ENCODE measurements at places on chromosomes 7 and 10.

DNA sequence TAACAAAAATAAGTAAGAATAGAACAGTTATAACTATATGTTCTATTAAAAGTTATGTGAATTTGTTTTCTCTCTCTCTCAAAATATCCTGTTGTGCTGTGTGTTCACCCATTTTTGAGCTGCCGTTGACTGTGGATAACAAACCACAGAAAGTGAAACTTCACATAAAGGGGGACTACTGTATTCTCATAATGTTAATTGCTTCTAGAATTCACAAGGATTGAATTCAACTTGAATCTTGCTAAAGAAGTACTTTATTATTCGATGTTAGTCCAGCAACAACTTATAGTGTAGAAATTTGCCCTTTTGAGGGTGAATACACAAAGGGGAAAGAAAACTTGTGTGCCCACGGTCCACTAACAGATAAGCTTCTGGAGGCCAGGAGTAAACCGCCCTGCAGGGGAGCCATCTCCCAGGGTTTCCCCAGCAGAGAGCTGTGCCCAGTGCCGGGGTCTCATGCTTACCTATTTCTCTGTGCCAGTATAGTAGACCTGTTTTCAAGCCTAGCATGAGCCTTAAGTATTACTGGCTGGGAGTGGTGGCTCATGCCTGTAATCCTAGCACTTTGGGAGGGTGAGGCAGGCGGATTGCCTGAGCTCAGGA, 87.1 kb downstream of the KAT6B start:
- DNase-seq = no peak

DNA sequence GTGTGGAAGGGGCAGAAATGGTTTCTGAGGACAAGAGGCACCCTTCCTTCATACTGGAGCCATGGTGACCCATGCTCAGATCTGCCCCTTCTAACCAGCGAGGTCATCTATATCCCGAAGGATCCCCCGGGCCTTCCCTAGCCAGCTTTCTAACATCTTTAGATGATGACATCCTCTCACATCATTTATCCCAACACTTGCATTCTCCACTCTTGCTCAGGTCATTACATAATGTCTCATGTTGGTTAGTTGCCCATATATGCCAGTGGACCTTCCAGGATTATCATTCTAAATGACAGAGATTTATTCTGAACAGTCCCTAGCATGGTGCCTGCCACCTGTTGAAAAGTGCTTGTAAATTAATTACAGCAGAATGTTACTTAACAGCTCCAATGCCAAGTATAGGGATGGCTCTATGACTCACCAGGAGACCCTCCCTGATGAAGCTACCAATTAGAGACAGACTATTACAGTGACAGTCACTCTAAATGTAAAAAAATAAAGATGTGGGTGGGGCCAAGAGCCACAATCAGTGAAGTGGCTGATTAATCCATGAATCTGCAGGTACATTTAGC, 22.6 kb upstream of the ABLIM1 start:
- no peak for DNase-seq

DNA sequence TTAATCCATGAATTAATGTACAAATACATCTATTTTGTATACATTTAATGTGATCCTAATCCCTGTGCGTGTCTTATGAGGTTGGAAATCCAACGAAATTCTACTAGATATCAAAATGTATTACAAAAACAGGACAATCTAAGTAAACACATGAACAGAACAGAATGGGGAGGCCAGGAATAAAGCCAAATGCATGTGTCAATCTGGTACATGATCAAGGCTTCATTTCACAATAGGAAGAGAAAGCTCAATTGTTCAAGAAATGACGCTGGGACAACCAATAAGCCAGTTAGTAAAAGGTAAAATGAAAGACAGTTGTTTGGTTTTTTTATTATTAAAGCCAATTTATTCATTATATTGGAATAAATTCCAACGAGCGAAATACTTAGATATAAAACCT, 83.0 kb downstream of the COL13A1 start:
- no peak for DNase-seq

GRCh38 chr10:84015877-84016595, 123.3 kb upstream of the GHITM start:
- no peak for DNase-seq

DNA sequence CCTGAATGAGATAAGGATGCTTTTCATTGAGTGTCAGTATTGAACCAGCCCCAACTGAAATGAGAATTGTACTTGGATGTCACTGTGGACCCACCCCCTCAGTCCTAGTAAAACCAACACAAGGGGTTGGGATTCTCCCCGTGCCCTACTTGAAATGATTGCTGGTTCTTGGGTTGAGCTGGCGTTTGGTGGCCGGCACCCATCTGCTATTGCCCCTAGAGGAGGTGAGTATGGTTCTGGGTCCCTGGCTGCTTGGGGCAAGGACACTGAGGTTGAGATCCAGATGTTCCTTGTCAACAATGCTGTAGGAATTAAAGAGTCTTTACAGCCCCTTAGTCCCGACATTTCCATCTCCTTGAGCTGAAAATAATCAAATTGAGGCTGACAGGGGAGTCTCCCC, 170.0 kb upstream of the ZNF32 start:
- DNase-seq = no peak

- no peak for DNase-seq
Measured at GRCh38 chr7:135772639-135773222, 24.1 kb upstream of the FAM180A start.

- DNase-seq = no peak
Measured at GRCh38 chr10:16565604-16566003, 43.9 kb upstream of the C1QL3 start.

DNA sequence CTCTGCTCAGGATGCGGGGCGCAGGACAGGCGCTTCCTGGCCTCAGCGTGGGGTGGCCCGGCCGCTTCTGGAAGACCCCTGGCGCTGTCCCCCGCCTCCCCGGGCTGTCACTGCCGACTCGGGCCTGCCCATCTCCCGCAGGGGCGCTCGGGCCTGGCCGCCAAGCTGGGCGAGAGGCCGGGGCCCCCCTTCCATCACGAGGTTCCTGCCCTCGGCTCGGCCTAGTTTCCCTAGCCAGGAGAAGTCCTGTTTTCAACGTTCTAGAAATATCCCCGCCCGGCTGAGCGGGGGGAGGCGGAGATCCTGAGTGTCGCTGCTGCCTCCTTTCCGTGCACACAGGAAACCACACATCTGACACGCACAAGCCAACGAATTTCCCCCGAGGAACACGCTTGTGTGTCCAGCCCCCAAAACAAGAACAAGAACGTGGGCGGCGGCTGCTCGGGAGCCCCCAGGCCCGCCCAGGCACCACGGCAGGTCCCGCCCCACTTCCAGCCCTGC, 33.7 kb downstream of the AP5Z1 start:
- no peak for DNase-seq

- no peak for DNase-seq
Measured at GRCh38 chr7:121578669-121579068, 182.6 kb upstream of the FAM3C start.

DNA sequence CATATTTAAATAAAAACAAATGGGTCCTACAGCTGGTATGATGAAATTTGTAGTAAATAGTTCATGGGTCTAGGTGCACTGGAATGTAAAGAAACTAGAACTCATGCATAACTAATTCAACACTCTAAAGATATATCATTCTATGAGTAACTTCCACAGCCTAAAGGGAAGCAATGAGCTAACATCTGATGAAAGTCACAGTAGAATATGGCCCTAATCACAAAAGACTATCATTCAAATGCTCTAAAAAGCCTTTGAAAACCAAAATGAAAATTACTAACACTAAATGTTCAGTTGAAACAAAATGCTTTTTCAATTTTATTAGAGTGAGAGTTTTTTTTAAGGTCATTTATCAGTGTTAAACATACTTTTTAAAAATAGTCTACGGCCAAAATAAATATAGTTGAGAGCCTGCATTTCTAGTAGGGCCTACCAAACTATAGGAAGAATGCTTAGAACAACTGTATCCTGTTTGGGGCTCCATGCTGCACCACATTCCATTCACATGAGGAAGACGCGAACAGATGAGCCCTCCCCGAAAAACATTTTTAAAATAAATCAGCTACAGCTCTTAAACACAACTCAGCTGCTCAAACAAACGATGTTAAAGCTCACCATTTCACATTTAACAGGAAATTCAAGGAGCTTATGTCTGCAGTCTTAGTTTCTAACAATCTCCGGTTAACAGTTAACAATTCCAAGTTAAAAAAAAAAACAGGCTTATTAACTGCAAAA, 134.5 kb downstream of the NRBF2 start:
- no peak for DNase-seq

DNA sequence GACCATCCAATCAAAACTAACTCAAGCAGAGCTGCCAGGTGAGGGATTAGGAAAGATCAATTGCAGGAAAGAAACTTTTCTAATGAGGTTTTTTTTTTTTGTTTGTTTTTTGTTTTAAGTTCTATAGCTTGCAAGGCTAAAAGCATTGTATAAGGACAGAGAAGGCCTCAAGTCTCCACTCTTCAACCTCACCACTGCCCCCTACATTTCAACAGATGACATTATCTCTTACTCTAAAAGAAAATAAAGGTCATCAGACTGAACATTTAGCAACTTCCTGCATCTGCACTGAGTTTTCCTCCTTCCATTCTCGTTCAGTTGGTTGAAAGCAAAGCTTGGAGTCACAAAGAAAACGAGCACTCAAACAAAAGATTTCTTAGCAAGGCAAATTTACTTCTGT, 45.2 kb upstream of the EXOC4 start:
- DNase-seq = no peak

DNA sequence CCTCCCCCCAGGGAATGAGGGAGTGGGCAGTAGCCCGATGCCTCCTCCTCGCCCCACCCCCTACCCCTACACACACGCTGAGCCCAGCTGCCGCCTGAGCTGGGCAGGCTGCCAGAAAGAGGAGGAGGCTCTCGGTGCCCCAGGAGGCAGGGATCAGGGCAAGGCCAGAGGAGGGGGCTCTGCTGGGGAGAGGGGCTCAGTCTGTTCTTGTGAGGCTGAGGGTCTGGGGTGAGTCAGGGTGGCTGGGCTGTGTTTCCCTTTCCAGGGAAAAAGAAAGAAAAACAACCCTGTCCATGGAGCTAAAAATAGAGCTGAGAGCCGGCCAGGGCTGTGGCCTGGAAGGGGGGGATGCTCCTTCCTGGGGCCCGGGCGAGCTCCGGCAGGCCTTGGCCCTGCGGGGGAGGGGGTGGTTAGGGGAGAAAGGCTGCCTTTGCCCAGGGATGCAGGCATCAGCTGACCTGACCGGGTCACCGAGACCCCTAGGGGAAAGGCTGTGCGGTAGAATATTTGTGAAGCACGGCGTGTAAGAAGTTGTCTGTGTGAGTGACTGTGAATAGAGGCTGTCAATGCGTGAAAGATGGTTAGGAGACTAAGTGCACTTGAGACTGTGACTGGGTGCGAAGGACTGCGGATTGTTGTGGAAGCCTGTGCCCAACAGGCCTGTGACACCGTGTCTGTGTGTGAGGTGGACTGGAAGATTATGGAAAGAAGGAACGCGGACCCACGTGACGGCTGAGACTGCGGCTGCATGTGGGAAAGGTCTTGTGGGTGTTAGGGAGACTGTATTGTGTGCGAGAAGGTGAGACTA, 1.2 kb upstream of the LZTS2 start:
- peak; percentile 91 for DNase-seq

DNA sequence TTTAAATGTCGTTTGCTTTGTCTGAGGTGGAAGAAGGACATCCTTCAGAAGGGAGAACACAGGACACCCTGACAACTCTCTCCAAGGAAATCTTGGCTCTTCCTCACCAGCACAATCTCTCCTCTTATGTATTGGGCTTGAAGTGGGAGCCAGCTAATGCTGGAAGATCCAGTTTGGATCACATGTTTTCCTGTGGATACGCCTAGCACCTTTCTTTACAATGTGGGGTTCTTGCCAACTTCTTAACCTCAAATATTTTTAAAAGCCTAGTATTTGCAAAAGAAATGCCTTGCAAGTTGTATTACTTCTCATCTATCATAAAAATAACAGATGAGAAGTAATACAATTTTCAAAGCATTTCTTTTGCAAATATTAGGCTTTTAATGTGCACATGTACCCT, 76.4 kb downstream of the FRMD4A start:
- no peak for DNase-seq

GRCh38 chr7:46428295-46428694, 507.2 kb upstream of the IGFBP3 start:
- no peak for DNase-seq

GRCh38 chr10:12829831-12830390, 171.6 kb downstream of the CCDC3 start:
- no peak for DNase-seq

- DNase-seq = no peak
Measured at GRCh38 chr7:137081321-137082093, 213.1 kb downstream of the CHRM2 start.

DNA sequence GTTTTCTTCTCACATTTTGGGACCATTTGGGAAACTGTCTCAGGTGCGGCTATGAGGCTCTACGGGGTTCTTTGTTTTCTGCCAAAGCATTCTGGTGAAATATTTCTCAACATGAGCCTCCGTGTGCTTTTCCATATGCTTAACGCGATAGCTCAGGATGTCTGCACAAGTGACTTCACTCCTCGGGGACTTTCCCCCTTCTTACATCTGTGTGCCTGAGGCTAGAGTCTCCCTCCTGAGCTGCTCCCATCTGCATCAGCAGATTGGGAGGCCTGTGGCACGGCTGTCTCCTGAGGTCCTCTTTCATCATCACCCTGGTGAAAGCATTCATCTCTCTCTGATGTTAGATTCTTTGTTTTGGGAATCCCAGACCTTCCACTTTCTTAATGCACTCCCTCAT, 1190.9 kb downstream of the TYW1 start:
- DNase-seq = no peak

DNA sequence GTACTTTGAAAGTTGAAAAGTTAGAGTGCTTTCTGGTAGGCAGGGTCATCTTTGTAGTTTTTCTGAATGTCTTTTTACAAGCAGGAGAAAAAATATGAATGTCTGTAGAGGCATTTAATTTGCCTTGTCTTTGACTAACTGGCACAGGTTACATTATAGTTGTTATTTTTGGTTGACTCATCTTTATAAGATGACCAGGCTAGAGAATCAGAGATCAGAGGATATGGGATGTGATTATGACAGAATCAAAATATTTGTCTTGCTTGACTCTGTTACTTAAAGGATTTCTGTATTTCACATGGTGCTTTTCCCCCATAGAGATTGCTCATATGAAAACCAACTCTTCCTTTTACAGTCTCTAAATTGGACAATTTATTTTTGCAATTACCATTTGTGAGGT, 2.4 kb downstream of the ZMYND11 start:
- no peak for DNase-seq

DNA sequence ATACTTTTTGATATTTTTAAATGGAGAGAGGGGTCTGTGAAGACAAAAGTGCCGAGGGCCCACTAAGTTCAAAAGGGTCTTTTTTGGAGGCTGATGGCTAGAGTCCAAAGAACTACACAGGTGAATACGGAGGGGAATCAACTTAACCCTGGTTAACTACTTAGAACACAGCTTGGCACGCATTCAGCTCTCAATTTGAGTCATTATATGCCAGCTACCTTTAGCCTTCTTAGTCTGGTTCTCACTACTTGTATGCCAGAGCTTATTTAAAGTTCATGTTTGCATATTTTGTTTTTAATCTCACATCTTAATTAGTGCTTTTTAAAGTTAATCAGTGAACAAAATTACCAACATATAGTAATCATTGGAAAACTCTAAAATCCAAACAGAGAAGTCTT, 80.8 kb downstream of the VWDE start:
- no peak for DNase-seq

DNA sequence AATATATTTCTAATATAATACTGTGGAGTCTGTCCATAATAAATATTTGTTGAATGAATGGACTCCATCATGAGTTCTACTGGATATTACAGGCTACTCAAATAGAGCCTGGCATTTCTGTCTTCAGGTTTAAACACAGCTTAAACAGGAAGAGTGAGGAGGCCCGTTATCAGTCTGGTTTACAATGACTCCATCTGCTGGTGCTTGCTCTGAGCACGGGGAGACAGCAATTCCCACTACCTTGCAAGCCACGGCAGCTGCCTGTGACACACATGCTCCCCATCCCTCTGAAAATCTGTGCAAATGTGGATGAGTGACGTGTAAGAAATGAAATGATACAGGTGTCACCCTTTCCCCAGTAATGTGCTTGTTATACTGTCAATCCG, 293.5 kb upstream of the IMMP2L start:
- DNase-seq = no peak
